Neural crest cell (in vitro differentiated cells): ENCODE measurements at places on chromosomes 16 and 17. TPM values are rescaled to one million over a fixed set of nuclear protein-coding genes. Genes with fewer than 3 reads are reported as not detected.

DNA sequence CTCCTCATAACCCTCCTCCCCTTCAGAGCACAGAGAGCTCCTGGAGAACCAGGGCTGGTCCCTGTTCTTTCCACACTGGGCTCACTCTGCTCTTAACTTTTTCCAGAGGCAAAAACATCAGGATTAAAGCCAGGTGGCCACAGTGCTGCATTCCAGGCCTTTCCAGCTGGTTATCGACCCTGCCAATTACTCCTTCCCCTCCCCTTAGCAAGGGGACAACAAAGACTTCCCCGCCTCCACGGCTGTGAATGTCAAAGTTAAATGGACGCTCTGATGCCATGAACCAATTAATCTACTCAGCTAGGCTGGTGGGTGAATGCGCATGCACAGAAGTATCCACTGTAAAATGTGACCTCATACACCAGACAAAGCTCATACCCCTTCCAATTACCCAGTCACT, 23.1 kb downstream of the ACLY start:
- peak overlapping the region; percentile 21 for H3K27ac ChIP-seq
- no peaks in the 10 kb centered on the region for H3K27me3 ChIP-seq
- no peaks in the 10 kb centered on the region for H3K4me1 ChIP-seq
- no peak for DNase-seq
- H3K36me3 ChIP-seq, result peaks cover 38% of the 10 kb centered on the region

The KRTAP4-16 gene
- total RNA-seq, result not detected in 2 replicates

The SLC26A11 gene
- total RNA-seq, result 23.6 and 27.7 TPM in 2 replicates

- peaks cover under 1% of the 10 kb centered on the region for H3K4me1 ChIP-seq
- no peak for DNase-seq
- H3K27me3 ChIP-seq, result no peaks in the 10 kb centered on the region
- H3K4me3 ChIP-seq, result no peak overlapping the region
Measured at GRCh38 chr17:58506354-58507080, 7.9 kb downstream of the MTMR4 start.

DNA sequence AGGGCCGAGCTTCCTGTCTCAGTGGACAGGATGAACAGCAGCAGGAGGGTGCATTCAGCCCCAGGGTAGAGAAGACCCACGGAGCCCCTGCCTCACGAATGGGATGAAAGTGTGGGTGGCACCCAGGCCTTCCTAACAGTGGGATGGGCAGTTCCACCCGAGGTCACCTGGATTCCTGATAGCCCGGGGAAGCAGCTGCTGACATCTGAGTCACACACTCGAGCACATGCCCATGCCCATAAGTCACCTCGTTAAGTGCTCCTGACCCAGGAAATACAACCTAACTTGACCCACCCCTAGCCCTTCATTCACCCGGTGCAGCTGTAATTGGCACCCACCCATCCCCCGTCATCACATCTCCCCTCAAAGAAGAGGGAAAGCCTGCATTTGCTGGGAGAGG, 85.3 kb upstream of the FOXF1 start:
- H3K27me3 ChIP-seq, result peaks cover 3% of the 10 kb centered on the region
- peaks cover 3% of the 10 kb centered on the region for H3K36me3 ChIP-seq
- H3K4me1 ChIP-seq, result no peaks in the 10 kb centered on the region
- DNase-seq, result no peak

The CALB2 gene
- total RNA-seq, result not detected in 2 replicates

The DPEP1 gene
- total RNA-seq, result 0.21 and 0.41 TPM in 2 replicates

The PRR29 gene
- 0.82 and 1.4 TPM in 2 replicates for total RNA-seq

DNA sequence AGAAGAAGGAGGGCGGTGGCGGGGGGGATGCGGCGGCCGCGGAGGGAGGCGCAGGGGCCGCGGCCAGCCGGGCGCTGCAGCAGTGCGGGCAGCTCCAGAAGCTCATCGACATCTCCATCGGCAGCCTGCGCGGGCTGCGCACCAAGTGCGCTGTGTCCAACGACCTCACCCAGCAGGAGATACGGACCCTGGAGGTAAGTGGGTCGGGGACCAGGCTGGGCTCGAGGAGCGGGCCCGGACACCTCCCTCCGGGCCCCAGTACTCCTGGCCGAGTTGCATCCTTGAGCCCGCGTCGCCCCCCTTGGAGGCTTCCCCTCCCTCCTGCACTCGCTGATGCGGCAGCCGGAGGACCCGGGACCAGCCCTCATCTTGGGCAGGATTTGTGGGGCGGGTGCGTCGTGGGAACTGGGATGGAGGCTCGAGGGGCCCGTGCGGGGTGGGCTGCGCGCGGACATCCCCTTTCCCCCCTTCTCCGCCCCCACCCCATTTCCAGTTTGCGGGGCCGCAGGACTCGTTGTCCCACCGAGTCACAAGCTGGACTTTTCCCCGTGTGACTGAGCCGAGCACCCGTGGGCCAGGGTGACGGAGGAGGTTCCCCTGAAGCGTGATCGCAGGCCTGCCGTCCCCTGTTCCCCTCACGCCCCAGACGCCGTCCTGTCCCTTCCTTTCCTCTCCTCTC, 572 bp downstream of the KSR1 start:
- no peak overlapping the region for H3K27ac ChIP-seq
- peak overlapping the region; percentile 94 for H3K4me3 ChIP-seq
- no peaks in the 10 kb centered on the region for H3K36me3 ChIP-seq
- DNase-seq, result peak; percentile 12

- H3K27ac ChIP-seq, result no peak overlapping the region
- no peak for DNase-seq
Measured at GRCh38 chr16:29675811-29676643, 3.0 kb upstream of the QPRT start.

- H3K36me3 ChIP-seq, result no peaks in the 10 kb centered on the region
- H3K27ac ChIP-seq, result no peak overlapping the region
- H3K27me3 ChIP-seq, result no peaks in the 10 kb centered on the region
- no peak overlapping the region for H3K4me3 ChIP-seq
- H3K4me1 ChIP-seq, result peaks cover 8% of the 10 kb centered on the region
- no peak for DNase-seq
Measured at GRCh38 chr17:32912218-32912897, 15.6 kb upstream of the TMEM98 start.

GRCh38 chr16:85534536-85535351, 78.4 kb upstream of the GSE1 start:
- H3K4me3 ChIP-seq, result no peak overlapping the region
- H3K4me1 ChIP-seq, result peaks cover 21% of the 10 kb centered on the region
- no peak for DNase-seq
- H3K36me3 ChIP-seq, result no peaks in the 10 kb centered on the region
- H3K27me3 ChIP-seq, result peaks cover 9% of the 10 kb centered on the region
- H3K27ac ChIP-seq, result no peak overlapping the region

DNA sequence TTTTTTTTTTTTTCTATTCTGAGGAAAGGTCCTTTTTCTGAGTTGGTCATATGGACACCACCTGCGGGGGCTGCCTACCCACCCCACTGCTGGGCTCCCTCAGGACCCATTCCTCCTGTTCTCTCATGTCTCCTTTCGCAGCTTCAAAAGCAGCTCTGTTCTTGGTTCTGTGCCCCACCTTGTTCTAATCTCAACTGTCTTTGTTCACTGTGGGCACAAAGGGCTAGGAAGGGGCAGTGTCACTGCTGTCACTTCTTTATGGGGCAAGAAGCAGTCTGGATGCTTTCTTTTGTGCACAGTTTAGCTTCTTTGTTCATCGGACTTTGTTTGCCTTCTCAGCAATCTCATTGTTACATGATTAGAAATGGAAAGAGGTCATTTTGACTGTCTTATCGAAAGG, 7.1 kb downstream of the GOSR2 start:
- peak overlapping the region; percentile 48 for H3K27ac ChIP-seq
- peaks cover 7% of the 10 kb centered on the region for H3K36me3 ChIP-seq
- H3K27me3 ChIP-seq, result no peaks in the 10 kb centered on the region
- H3K4me3 ChIP-seq, result peak overlapping the region; percentile 33
- no peak for DNase-seq
- H3K4me1 ChIP-seq, result peaks cover 23% of the 10 kb centered on the region

The ANKRD40CL gene
- total RNA-seq, result not detected in 2 replicates

The C16orf92 gene
- total RNA-seq, result not detected in 2 replicates

GRCh38 chr17:3815925-3816324, 14.9 kb upstream of the ITGAE start:
- no peak overlapping the region for H3K27ac ChIP-seq
- no peak for DNase-seq
- H3K4me1 ChIP-seq, result no peaks in the 10 kb centered on the region
- H3K36me3 ChIP-seq, result peaks cover 11% of the 10 kb centered on the region
- no peaks in the 10 kb centered on the region for H3K27me3 ChIP-seq
- H3K4me3 ChIP-seq, result no peak overlapping the region

GRCh38 chr17:32876417-32877163, at the start of gene MYO1D:
MYO1D (minus strand) TSS chr17:32877124; CDS start chr17:32876872, 252 bp downstream.
- no peaks in the 10 kb centered on the region for H3K36me3 ChIP-seq
- peaks cover 17% of the 10 kb centered on the region for H3K4me1 ChIP-seq
- no peak within 1 kb of the TSS for H3K27ac ChIP-seq

DNA sequence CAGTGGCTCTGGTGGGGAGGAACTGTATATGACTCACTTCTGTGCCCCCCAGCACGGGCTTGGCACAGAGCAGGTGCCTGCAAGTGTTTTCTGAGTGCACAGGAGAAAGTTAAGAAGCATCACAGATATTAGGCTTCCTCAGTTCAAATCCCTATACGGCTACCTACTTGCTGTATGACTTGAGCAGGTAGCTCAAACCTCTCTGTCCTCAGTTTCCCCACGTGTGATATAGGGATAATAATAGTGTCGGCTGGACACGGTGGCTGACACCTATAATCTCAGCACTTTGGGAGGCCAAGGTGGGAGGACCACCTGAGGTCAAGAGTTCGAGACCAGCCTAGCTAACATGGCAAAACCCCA, 95.7 kb downstream of the C16orf78 start:
- peaks cover 10% of the 10 kb centered on the region for H3K4me1 ChIP-seq
- no peaks in the 10 kb centered on the region for H3K36me3 ChIP-seq
- H3K27ac ChIP-seq, result no peak overlapping the region
- no peak for DNase-seq

DNA sequence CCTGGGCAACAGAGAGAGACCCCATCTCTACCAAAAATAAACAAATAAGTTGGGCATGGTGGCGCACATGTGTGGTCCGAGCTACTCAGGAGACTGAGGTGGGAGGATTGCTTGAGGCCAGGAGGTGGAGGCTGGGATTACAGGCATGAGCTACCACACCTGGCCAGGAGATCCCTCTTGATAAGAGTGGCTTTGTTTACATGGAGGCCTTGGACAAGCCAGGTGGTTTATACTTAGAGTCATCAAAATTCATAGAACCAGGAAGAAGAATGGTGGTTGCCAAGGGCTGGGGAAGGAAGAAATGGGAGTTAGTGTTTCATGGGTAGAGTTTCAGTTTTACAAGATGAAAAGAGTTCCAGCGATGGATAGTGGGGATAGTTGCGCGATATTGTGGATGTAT, 8.8 kb upstream of the ZFP1 start:
- peaks cover 6% of the 10 kb centered on the region for H3K4me1 ChIP-seq
- no peak overlapping the region for H3K27ac ChIP-seq
- no peaks in the 10 kb centered on the region for H3K27me3 ChIP-seq
- peaks cover 4% of the 10 kb centered on the region for H3K36me3 ChIP-seq
- H3K4me3 ChIP-seq, result no peak overlapping the region

- no peaks in the 10 kb centered on the region for H3K4me1 ChIP-seq
- no peaks in the 10 kb centered on the region for H3K36me3 ChIP-seq
- no peak overlapping the region for H3K27ac ChIP-seq
- peaks cover 25% of the 10 kb centered on the region for H3K27me3 ChIP-seq
- H3K4me3 ChIP-seq, result no peak overlapping the region
Measured at GRCh38 chr16:23869052-23869451, 33.3 kb downstream of the PRKCB start.

DNA sequence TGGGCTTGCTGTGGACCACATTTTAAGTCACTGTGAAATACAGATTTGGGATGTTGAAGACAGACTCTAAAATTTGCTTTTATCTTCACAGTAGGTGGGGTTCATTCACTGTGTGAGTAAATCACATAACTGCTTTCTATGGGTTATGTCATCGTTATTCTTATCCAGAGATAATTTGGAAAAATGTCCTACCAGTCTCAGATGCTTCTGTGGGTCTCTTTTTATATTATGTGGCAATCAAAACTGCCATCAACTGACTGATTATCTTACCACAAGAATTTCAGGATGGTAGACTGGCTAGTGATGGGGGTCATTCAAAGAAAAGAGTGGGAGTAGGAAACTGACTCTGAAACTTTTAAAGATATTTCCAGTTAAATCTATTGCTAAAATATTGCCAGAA, 3.1 kb downstream of the HSBP1 start:
- H3K4me1 ChIP-seq, result peaks cover 52% of the 10 kb centered on the region
- DNase-seq, result no peak
- no peak overlapping the region for H3K27ac ChIP-seq
- H3K36me3 ChIP-seq, result peaks cover 15% of the 10 kb centered on the region

The DNAI2 gene
- total RNA-seq, result not detected in 2 replicates

The SSTR5 gene
- total RNA-seq, result not detected in 2 replicates

The DNAH17 gene
- 0.09 TPM in 1 of 2 replicates, not detected in the other for total RNA-seq

GRCh38 chr16:50548909-50549560, 839 bp downstream of the NKD1 start:
- peaks cover 11% of the 10 kb centered on the region for H3K36me3 ChIP-seq
- no peak overlapping the region for H3K27ac ChIP-seq
- H3K4me3 ChIP-seq, result peak overlapping the region; percentile 92
- H3K27me3 ChIP-seq, result peaks cover 20% of the 10 kb centered on the region
- peaks cover 57% of the 10 kb centered on the region for H3K4me1 ChIP-seq

DNA sequence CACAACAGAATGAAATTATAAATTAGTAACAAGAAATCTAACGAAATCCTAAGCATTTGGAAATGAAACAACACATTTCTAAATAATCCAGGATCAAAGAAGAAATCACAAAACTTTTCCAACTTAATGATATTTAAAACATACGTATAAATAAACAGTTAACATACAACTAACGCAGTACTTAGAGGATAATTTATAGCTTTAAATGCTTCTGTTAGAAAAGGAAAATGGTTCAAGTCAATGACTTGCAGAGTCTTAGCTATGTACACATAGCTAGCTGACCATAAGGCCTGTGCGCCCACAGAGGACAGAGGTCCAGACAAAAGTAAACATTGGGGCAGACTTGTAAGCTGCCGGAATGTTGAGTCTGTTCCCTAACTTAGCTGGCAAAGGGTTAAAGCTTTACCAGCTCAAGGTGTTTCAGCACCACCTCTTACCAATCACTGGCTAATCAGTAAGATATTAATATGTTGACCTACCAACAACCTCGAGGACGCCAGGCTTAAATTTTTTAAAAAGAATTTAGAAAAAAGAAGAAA, 84.6 kb downstream of the PARN start:
- no peaks in the 10 kb centered on the region for H3K27me3 ChIP-seq
- no peak for DNase-seq
- H3K27ac ChIP-seq, result no peak overlapping the region
- peaks cover 23% of the 10 kb centered on the region for H3K36me3 ChIP-seq
- H3K4me1 ChIP-seq, result peaks cover 3% of the 10 kb centered on the region
- no peak overlapping the region for H3K4me3 ChIP-seq

The KRTAP4-12 gene
- not detected in 2 replicates for total RNA-seq

The CCL4L2 gene
- not detected in 2 replicates for total RNA-seq

GRCh38 chr16:88289561-88289960, 93.2 kb upstream of the ZNF469 start:
- peaks cover 3% of the 10 kb centered on the region for H3K36me3 ChIP-seq
- no peak overlapping the region for H3K27ac ChIP-seq
- no peak overlapping the region for H3K4me3 ChIP-seq
- DNase-seq, result no peak
- H3K4me1 ChIP-seq, result no peaks in the 10 kb centered on the region
- H3K27me3 ChIP-seq, result no peaks in the 10 kb centered on the region

GRCh38 chr17:70955441-70955840, 786.1 kb downstream of the KCNJ2 start:
- H3K27ac ChIP-seq, result peak overlapping the region; percentile 76
- H3K27me3 ChIP-seq, result no peaks in the 10 kb centered on the region
- H3K4me3 ChIP-seq, result no peak overlapping the region
- DNase-seq, result no peak
- peaks cover 8% of the 10 kb centered on the region for H3K36me3 ChIP-seq

GRCh38 chr17:81196505-81197408, 26.0 kb downstream of the CEP131 start:
- no peaks in the 10 kb centered on the region for H3K27me3 ChIP-seq
- H3K4me3 ChIP-seq, result no peak overlapping the region
- no peaks in the 10 kb centered on the region for H3K36me3 ChIP-seq
- no peak overlapping the region for H3K27ac ChIP-seq
- DNase-seq, result no peak
